ENCODE measurements at places on chromosomes 6 and 20.

DNA sequence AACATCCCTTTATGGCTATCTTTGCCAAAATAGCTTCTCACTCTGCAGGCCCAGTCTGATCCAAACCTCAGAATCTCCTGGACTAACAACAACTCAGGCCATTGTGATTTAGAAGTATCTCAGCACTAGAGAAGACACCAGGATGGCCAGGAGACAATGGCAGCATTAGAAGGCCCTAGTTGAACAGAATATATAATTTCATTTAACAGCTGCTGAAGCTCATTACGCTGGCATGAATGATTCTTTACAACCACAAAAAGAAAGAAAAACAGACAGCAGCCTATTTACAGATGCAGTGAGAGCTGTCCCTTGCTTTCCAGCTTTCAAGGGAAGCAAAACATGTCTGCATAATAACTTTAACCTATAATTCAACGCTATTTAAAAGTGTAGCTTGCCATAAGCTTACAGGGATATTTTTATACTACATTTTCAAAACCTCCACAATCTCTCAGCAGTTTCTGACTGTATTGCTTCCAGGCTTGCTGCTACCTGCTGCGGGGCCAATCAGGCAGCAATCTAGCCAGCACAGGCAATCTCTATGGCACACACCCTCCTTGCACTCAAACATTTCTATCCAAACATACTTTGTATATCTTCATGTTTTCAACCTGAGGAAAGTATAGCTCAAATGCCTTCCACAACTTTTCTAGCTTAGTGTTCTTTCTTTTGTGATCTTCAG, 107.3 kb downstream of the OGFRL1 start:
- DNase-seq = no peak

DNA sequence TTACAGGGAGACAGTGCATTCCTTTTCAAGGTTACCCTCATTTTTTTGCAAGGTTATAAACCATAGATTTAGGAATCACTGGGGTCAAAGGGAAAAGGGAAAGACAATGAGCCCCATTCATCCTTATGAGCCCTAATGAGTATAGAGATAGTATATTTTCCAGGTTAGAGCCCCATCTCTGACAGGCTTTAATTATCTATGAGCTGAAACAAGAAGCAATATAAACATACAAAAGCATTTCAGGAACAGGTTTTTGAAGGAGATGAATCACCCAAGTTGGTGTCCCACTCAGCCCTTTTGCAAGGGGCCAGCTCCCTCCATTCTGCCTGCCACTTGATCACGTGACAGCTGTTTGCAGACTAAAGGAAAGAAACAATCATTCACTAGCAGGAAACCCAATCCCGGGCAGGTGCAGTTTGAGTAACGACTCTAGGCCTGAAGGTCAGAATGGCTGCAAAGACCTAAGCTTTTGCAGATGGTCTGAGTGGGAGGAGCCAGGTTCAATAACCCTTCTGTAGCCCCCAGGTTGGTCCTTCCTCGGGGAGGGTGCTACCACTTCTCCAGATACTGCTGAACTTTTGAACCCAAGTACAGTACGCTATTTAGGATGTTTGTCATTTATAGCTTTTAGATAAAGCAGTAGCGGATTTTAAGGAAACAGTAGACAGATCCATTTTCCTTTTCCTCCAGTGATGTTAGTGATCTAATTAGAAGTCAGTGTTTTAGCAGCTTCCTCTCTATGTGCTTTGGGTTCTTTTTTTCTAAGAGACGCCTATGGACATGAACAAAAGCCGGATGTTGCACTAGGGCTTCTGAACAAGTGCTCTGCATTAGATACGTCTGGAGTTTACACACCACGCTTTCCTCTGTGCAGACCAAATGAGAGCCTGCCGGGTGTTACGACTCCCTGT, 253.2 kb downstream of the SOX4 start:
- no peak for DNase-seq

- DNase-seq = no peak
Observed at GRCh38 chr6:45881705-45882467, 133.8 kb downstream of the CLIC5 start.

DNA sequence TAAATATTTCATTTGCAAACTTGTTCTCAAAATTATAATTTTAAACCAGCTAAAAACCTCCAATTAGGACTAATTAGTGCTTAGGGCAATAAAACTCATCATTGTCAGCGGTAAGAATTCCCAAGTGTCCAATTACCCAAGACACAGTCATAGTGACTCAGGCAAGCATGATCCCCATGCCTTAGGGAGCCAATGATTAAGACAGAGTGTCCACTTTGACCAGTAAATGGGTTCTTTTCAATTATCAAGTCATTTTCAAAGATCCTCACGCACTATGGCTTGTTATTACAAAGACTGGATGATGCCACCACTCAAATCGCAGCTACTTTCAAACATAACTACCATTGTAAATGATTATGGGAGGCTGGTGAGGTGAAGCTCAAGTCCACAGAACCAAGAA, 114.0 kb downstream of the BFSP1 start:
- no peak for DNase-seq

GRCh38 chr20:51616060-51616459, 73.5 kb upstream of the NFATC2 start:
- DNase-seq = no peak

GRCh38 chr6:105786890-105787655, 299.1 kb upstream of the PRDM1 start:
- no peak for DNase-seq

Data from EL (cell line).